BE2C (cell line): ENCODE measurements at places on chromosomes 1 and 21.
A peak's percentile ranks its signal among the peaks of the same experiment; 100 is the strongest.

DNA sequence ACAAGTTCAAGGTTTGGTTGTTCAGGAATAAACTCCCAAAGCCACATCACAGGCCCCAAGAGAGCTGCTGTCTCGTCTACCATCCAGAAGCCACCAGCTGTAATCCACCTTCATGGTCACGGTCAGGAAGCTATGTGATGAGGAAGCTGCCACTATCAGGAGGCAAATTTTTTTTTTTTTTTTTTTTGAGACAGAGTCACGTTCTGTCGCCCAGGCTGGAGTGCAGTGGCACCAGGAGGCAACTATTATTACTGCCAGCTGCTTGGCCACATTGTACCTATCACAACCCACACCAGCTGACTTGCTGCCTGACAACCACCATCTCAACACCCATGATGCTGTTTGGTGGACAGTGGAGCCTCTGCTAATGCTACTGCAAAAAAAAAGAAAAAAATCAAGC, 124.1 kb downstream of the OMA1 start:
- DNase-seq, result no peak

GRCh38 chr1:21308847-21309652, 18.8 kb upstream of the ECE1 start:
- peak; percentile 70 for DNase-seq

GRCh38 chr21:33110340-33110715, 40.4 kb downstream of the OLIG1 start:
- DNase-seq, result no peak

- no peak for DNase-seq
Observed at GRCh38 chr1:203544485-203544884, 50.5 kb downstream of the OPTC start.

DNA sequence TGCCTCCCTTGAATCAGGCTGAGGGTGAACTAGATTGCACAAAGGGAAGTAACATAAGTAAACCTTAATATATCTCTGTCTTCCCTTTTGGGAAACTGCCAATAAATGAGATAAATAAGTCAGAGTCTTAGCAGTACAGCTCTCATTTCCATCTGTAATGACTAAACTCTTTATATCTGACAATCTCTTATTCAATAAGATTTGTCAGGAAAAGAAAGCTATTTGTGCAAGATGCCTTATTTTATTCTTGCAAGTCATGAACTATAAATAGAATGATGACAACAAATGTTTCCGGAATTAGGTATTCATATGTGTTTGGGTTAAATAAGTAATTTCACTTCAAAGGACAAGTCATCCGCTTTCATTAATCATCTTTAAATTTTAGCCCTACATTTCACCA, 229.2 kb downstream of the PTGER3 start:
- no peak for DNase-seq

GRCh38 chr1:22592919-22593790, 29.9 kb downstream of the EPHA8 start:
- no peak for DNase-seq

DNA sequence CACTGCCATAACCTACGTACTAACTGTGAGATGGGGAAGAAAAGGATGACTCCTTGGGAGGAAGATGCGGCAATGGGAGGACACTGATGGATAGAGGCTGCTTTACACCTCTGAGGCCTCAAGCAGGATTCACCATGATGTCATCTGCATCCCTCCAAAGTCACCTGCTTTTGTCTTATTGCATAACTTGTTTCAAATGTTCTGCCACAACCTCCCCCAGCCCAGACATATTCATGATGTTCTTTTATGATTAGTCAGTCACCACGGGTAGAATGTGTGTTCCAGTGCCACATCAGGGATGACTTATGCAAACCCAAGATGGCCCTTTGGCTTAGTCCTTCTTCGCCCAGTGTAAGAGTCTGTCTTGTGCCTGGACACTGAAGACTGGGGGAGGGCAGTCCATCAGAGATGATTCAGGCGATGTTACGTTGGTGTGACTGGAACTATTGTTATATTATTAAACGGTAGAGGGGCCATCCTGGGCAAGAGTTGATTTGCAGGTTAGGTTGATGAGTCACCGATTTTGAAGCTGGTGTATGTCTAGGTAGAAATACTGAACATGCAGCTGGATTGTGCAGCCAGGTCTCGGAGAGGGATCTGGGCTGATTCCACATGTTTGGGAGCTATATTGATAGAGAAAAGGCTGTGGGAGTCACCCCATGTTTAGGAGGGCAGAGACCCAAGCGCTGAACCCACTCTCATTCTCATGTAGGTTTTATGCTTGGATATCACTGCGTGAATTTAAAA, 32.6 kb downstream of the RYR2 start:
- DNase-seq, result no peak

GRCh38 chr1:99849413-99849743, 783 bp upstream of the AGL start:
- no peak for DNase-seq

DNA sequence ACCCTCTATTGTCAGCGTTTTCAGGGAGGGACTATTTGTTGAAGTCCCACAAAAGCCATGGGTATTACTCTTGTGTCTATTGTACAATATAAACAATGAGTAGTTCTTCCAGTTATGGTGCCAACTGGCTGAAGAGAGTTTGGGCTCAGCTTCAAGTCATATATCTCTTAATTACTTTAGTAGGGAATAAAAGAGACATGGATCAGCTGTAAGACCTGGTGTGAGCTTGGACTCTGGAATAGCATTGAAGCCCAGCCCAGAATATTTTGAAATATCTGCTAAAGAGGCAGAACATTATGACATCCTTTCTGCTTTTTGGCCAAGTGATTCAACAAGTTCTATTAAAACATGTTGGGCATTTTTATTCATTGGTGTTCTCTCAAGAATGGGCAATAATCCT, 224.9 kb downstream of the BACH1 start:
- DNase-seq, result no peak

DNA sequence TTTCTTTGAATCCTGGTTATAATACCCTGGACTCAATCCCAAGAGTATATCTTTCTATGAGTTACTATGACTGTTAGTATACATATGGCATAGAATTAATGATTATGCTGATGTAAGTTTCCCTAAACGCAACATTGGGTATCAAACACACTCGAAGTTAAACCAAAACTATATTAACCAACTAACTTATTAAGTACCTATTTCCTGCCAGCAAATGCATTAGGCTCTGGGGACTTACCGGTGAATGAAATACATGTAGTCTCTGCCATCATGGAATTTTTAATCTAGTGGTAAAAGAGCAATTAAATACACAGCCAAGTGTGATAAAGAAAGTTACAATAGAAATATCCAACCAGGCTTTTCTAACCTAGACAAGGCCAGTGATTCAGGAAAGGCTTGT, 193.6 kb upstream of the ADGRL2 start:
- DNase-seq, result no peak

GRCh38 chr1:28751315-28752060, 14.7 kb downstream of the YTHDF2 start:
- DNase-seq, result no peak

DNA sequence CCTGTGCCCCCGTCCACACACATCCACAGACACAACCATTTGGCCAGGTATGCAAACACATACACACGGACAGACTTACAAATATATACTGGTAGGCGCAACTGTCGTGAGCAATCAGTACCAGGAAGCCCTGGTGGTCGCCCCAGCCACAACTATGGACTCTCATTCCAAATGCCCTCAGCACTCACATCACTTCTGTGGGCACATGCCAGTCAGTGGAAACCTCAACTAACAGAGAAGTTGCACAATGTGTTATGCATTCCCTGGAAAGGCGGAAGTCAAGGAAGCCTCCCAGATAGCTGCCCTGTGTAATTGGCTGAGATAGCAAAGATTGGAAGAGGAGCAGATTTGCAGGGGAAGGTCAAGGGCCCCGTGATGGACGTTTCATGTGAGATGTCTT, 1.4 kb upstream of the HEYL start:
- DNase-seq, result no peak

DNA sequence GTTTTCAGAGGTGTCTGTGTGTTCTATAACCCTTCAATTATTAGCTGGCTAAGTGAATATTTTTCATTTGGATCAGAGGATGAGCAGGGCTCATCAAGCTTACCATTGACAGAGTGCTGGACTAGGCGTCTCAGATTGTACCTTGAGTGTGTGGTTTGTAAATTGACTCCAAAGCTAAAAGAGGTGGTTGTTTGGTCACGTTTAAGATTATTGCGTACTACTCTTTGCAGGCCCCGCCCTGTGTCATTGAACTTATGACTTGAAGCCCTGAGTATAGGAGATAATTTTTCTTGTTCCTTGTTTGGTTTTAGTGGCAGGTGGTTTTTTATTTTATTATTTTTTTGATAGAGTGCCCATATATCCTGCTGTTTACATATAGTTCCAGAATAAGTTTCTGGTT, 17.7 kb downstream of the MRPS6 start:
- DNase-seq, result no peak

GRCh38 chr1:245510144-245510543, 355.4 kb downstream of the KIF26B start:
- DNase-seq, result no peak

GRCh38 chr21:40905251-40905650, 58.3 kb upstream of the DSCAM start:
- DNase-seq, result no peak

DNA sequence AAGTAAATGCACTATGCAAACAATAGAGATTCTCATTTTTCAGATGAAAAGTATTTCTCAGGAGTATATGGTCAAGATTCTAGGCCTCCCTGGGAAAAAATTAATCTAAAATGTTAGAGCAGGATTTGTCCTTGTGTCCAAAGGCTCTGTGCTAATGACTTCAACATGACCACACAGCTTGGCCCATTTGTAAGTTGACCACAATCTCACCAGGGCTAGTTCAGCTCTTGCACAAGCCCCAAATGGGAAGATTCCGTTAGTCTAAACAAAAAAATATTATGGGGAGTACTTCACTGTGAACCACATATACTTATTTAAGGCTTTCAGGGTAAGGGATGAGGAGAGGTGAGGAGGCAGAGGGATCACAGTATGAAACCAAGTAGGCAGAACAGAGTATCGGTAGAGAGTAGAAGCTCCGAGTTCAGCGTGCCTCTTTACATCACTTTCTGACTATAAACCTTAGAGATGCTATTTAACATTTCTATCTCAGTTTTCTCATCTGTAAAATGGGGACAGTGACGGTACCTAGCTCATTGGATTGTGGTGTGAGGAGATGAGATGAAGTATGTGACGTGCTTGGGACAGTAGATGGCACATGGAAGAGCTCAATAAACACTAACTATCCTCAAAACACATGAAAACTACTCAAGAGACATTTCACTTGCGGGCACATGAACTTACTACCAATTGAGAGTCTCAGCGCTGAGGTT, 37.8 kb upstream of the CTTNBP2NL start:
- no peak for DNase-seq

DNA sequence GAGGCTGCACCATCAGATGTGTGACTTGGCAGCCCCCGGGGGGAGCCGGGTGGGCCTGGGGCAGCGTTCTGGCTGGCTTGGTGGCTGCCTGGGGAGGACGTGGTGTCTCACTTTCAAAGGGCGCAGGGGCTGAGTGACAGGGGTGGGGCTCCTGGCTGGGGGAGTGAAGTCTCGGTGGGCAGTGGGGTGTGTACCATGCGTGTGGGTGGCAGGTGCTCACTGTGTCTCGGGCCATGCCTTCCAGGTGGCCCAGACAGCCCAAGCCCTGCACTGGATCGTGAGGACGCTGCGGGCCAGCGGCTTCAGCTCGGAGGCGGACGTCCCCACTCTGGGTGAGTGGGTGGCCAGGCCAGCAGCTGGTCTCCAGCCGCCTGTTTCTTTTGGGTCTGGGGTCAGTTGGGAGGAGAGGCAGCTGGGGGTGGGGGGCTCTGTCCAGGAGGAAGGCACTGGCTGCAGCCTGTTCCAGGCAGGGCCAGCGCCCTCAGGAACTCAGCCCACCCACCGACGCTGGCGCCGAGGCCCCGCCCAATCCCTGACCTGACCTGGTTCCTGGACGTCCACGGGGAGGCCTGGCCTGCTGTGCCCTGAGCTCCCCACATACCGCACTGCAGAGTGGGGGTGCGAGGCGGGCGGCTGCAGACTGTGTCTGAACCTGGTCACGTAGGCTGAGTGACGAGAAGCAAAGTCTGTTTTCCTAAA, 30.6 kb upstream of the LRRC3 start:
- DNase-seq, result no peak

GRCh38 chr1:223246476-223247112, 103.5 kb upstream of the TLR5 start:
- DNase-seq, result no peak

- no peak for DNase-seq
Observed at GRCh38 chr1:229025576-229025975, 245.3 kb upstream of the RAB4A start.

- no peak for DNase-seq
Observed at GRCh38 chr1:77571642-77572041, 110.8 kb downstream of the ZZZ3 start.

GRCh38 chr1:230158415-230159291, 91.6 kb downstream of the GALNT2 start:
- DNase-seq, result peak; percentile 71

- DNase-seq, result no peak
Observed at GRCh38 chr1:18903291-18903756, 969 bp upstream of the ALDH4A1 start.

GRCh38 chr1:214604523-214604922, 1.5 kb downstream of the CENPF start:
- DNase-seq, result no peak

GRCh38 chr1:83559129-83559840, 439.6 kb downstream of the TTLL7 start:
- no peak for DNase-seq

DNA sequence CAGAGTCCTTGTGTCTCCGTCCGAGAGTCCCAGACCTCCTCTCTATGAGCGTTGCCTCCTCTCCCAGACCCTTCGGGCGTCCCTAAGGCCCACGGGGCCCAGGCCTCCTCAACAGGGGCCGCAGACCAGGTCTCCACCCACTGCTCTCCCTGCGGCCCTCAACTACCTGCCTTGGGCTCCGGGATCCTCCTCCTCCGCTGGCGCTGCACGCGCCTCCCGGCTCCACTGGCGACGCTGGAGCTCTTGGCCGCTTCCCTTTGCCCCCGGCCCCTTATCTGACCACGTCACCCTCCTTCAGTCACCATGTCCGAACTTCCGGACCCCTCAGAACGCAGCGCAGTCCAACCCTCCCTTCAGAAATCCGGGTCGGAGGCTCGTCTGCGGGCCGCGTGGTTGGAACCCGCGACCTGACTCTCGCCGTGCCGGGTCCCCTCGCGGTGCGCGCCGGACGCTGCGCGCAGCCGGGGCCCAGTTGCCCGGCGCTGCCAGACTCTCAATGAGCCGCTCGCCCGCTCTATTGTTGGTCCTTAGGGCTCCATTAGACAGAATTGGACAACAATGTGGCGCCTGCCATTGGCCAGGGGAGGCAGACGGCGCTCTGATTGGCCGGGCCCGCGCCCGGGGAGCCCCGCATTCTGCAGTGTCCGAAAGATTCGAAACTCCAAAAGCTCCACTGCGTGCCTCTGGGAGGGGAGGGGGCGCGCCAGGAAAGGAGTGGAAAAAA, at the start of gene DMRTA2:
DMRTA2 (minus strand) TSS at position 498 of the 724 bp plus-strand sequence. CDS start 1,907 bp downstream, outside the sequence.
- DNase-seq, result peak; percentile 59

- DNase-seq, result no peak
Observed at GRCh38 chr1:155178441-155179111, 4.9 kb downstream of the TRIM46 start.

DNA sequence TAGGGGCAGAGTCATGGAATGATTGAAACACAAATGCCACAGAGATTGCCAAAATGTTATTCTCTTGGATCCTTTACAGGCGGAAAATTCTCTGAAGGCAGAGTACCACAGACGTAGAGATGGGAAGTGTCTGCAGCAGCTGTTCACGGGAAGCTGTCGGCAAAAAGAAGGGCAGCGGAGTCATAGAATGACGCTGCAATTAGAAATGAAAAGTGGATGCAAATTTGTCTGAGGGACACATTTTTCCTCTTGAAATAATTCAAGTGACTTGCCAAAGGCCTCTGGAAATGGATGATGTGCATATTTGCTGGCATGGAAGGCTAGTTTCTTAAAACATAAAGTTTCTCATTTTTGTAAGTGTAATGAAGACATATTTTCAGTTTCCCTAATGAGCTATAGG, 77.5 kb upstream of the PLD5 start:
- no peak for DNase-seq
